ENCODE measurements at places on chromosomes 11 and 22.

DNA sequence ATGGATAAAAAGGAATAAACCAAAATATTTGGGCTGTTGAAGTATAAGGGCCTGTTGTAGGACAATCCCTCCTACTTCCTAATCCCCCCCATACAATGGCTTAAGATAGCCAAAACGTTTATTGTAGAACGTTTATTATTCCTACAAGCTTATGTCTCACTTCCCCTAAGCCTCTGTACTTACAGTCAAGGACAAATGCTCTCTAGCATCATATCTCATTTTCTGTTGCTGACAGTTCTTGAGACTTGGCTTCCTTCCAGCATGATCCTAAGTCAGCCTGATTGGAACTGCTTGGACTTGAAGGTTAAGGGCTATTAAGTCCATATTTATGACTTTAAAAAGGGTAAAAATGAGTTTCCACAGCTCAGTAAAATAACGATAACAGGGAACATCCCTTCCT lies 8.8 kb downstream of the MISFA start:
- no peak overlapping the region for H3K27ac ChIP-seq
- no peak for DNase-seq
- no peak overlapping the region for H3K4me3 ChIP-seq
- H3K4me1 ChIP-seq, result no peaks in the 10 kb centered on the region
- H3K36me3 ChIP-seq, result peaks cover 79% of the 10 kb centered on the region

DNA sequence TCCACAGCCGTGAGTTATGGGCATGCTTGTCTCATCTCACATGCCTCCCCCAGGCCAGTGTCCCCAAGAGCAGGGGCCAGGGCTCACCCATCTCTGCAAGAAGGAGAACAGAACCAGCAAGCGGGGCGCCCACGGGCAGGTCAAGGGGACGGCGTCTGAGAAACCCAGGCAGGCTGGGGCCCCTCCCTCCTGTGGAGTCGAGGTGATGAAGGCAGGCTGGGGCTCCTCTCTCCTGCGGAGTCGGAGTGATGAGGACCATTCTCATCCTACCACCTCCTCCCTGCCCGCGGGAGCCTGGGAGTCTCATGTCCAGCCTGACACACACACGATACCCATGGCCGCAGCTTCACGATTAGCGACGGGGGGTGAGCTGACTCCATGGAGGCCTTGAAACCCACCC lies 141.9 kb downstream of the CTTN start:
- no peak overlapping the region for H3K4me3 ChIP-seq
- H3K4me1 ChIP-seq, result peaks cover 13% of the 10 kb centered on the region
- no peaks in the 10 kb centered on the region for H3K36me3 ChIP-seq
- DNase-seq, result no peak

DNA sequence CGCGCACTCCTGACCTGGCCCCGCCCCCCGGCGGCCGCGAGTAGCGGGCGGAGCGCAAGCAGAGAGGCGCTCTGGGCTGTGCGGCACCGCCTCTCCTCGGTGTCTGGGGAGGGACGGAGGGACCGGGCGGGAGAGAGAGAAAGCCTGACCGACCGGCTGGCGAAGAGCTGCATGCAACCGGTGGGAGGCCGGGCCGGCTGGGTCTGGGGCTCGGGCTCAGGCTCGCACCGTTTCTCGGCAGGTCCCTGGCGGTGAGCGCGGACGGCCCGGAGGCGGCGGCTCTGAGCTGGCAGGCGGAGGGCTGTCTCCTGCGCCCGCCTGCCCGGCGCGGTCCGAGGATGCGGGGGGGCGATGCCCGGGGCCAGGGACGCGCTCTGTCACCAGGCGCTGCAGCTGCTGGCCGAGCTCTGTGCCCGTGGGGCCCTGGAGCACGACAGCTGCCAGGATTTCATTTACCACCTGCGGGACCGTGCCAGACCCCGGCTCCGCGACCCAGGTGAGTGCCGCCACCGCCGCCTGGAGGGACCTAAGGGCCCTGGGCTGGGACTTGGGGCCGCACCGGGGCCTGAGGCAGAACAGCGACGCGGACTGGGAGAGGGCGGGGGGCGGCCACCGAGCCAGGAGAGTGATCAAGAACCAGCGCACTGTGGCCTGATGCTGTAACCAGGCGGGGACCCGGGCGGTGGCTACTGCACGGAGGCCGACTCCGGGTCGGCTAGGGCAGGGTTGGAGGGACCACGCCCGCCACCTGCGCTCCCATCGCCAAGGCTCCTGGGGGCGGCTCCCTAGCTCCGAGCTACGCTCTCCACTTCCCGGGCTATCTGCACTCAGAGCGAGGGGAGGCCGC lies at the start of gene SYT9:
Gene SYT9 (plus strand): TSS at position 69 of the 847 bp plus-strand sequence. CDS start 283 bp downstream, at position 352.
- H3K27ac ChIP-seq, result no peak within 1 kb of the TSS
- peaks cover 6% of the 10 kb centered on the region for H3K4me1 ChIP-seq
- H3K27me3 ChIP-seq, result no peaks in the 10 kb centered on the region
- DNase-seq, result peak; percentile 78

DNA sequence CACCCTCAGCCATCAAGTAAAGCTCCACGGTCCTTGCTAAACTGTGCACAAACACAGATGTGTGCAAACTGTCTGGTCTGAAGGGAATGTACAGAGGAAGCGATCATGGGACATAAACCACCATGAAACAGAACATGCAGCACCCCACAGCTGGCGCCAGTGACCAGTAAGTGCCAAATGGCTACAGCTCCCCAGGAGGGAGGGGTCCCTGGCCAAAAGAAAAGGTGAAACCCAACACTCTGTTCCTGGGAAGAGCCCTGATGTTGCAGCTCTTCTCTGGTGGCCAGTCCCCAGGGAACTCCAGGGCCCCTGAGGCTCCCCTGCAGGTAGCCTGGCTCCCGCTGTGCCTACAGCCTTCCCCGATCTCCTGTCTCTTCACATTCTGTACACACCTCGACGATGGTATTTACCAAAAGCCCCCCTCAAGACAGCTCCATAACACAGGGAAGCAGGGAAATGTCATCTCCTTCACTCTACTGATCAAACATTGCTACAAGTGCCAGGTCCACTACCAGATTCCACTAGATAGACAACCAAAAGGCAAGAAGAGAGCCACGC lies 2.9 kb downstream of the DGCR6L start:
- H3K4me1 ChIP-seq, result peaks cover 7% of the 10 kb centered on the region
- no peak for DNase-seq
- H3K27ac ChIP-seq, result no peak overlapping the region
- no peaks in the 10 kb centered on the region for H3K36me3 ChIP-seq
- H3K4me3 ChIP-seq, result no peak overlapping the region

DNA sequence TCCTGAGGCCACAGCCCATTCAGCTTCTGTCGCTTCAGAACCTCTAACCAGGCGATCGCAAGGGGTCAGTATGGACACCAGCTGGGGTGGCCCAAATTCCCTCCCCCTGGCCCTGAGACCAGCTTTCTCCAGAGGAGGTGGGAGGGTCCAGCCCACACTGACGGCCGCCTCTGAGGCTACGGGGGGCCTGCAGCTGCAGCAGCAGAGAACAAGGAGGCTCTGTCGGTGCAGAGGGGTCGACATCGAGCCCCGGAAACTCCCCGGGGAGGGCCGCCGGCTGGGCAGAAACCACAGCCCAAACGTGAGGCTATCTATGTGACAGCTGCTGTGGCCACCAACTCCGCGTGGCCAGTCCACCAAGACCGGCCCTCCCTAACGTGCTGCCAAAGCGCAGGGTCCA lies 40.8 kb downstream of the ELFN2 start:
- DNase-seq, result no peak
- no peak overlapping the region for H3K4me3 ChIP-seq
- no peak overlapping the region for H3K27ac ChIP-seq
- H3K4me1 ChIP-seq, result no peaks in the 10 kb centered on the region

GRCh38 chr11:707817-708420 lies 1.9 kb downstream of the EPS8L2 start:
- peaks cover 12% of the 10 kb centered on the region for H3K4me1 ChIP-seq
- H3K36me3 ChIP-seq, result peaks cover 9% of the 10 kb centered on the region
- H3K27me3 ChIP-seq, result peaks cover 18% of the 10 kb centered on the region
- DNase-seq, result no peak
- H3K4me3 ChIP-seq, result no peak overlapping the region

DNA sequence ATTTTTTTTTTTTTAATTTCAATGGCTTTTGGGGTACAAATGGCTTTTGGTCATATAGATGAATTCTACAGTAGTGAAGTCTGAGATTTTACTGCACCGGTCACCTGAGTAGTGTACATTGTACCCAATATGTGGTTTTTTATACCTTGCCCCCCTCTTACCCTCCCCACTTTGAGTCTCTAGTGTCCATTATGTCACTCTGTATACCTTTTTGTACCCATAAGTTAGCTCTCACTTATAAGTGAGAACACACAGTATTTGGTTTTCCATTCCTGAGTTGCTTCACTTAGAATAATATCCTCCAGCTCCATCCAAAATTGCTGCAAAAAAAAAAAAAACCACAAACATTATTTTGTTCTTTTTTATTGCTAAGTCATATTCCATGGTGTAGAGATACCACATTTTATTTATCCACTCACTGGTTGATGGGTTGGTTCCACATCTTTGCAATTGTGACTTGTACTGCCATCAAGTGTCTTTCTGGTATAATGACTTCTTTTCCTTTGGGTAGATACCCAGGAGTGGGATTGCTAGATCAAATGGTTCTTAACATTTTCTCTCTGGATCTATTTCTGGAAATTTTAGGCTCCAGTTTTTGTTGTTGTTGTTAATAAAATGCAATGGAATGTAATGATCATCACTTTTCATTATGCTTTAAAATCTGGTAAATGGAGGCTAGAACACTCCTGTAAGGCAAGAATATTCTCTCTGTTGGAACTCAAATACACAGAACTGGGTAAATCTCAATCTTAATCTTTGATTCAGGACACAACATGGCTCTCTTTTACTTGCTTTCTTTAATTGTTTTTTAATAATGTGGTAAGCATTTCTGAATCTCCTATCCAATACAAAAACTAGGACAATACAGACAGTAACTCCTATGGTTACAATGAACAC lies 10.3 kb downstream of the NEAT1 start:
- peaks cover 1% of the 10 kb centered on the region for H3K4me1 ChIP-seq
- no peak overlapping the region for H3K27ac ChIP-seq
- DNase-seq, result no peak

- peak; percentile 42 for DNase-seq
- no peaks in the 10 kb centered on the region for H3K4me1 ChIP-seq
- H3K27ac ChIP-seq, result no peak overlapping the region
- no peaks in the 10 kb centered on the region for H3K36me3 ChIP-seq
Measured at GRCh38 chr11:99015634-99016454, 4.9 kb upstream of the CNTN5 start.

GRCh38 chr11:30956751-30957150 lies 370.6 kb upstream of the MPPED2 start:
- no peaks in the 10 kb centered on the region for H3K27me3 ChIP-seq
- no peaks in the 10 kb centered on the region for H3K4me1 ChIP-seq
- no peak overlapping the region for H3K4me3 ChIP-seq
- DNase-seq, result no peak
- H3K27ac ChIP-seq, result no peak overlapping the region

GRCh38 chr22:25447067-25447685 lies 117.3 kb upstream of the GRK3 start:
- H3K27me3 ChIP-seq, result no peaks in the 10 kb centered on the region
- H3K4me3 ChIP-seq, result no peak overlapping the region
- peaks cover 3% of the 10 kb centered on the region for H3K4me1 ChIP-seq
- H3K36me3 ChIP-seq, result peaks cover 15% of the 10 kb centered on the region
- no peak for DNase-seq

DNA sequence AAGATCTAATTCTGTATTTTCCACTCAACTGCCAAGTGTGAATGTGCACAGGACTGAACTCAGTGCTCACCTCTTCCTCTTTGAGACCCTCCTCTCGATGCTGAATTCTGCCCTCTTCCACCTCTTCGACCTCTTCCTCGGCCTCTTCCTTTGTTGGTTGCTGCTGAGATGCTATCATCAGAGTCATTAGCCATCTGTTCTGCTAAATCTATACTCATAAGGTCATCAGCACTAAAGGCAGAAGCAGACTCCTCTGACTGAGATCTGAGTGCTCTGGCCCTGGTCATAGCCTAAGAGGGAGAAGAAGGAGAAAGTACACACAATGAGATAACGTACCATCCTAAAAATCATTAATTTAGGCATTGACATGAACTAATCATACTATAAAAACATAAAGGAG lies 45.9 kb upstream of the GPR83 start:
- no peak for DNase-seq
- no peaks in the 10 kb centered on the region for H3K4me1 ChIP-seq
- no peak overlapping the region for H3K27ac ChIP-seq
- H3K36me3 ChIP-seq, result peaks cover 71% of the 10 kb centered on the region

DNA sequence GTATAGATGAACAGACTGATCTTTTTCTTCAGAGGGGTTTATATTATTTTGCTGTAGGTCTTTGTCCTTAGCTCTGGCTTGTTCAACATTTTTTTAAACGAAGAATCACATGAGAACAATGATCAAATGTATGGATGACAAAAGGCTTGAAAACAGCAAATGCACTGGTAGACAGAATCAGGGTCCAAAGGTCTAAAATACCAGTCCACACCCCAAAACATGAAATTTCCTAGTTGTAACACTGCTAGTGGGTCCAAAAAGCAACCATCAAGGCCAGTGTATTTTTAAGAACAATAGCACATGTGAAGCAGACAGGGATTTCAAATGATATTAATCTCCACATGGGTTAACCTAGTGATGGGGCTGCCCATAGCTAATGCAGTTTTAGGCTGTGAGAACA lies 162.0 kb downstream of the SWAP70 start:
- no peaks in the 10 kb centered on the region for H3K4me1 ChIP-seq
- H3K36me3 ChIP-seq, result no peaks in the 10 kb centered on the region
- H3K4me3 ChIP-seq, result no peak overlapping the region
- no peaks in the 10 kb centered on the region for H3K27me3 ChIP-seq

DNA sequence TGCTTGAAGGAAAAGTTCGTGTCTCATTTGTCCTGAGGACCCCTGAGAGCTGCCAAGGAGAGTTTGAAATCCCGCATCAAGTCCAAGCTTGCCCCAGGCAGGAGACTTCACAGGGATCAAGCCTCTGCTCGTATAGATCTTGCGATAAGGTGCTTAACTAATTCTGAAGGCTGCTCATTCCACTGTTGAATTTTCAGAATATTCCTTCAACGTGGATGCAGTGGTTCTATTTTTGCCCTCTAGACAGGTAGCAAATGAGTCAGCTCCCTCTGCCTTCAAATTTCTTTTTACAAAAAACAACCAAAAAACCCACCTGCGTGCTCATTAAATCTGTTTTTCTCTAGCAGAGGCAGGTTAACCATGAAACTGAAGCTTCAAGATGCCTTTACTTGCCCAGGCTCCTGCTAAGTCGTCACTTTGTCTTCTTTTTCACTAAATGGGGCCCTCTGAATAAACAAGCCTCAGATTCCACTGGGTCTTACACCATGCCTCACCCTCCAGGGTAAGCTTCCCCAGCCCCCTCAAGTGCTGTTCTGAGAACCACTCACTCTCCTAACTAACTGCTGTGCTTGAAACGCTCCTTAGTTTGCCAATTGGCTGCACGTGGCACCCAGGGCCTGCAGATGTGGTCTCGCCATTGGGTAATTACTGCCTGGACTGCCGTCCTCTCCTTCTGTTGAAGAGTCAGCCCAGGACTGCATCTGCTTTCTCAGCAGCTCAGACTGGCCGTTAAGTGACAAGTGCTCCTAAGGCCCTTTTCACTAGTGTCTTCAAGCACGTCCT lies 105.0 kb downstream of the TRPC6 start:
- no peak for DNase-seq
- H3K27me3 ChIP-seq, result no peaks in the 10 kb centered on the region
- H3K36me3 ChIP-seq, result no peaks in the 10 kb centered on the region
- H3K4me3 ChIP-seq, result no peak overlapping the region
- no peak overlapping the region for H3K27ac ChIP-seq
- peaks cover 7% of the 10 kb centered on the region for H3K4me1 ChIP-seq
